ENCODE measurements at places on chromosomes 13 and 19.

DNA sequence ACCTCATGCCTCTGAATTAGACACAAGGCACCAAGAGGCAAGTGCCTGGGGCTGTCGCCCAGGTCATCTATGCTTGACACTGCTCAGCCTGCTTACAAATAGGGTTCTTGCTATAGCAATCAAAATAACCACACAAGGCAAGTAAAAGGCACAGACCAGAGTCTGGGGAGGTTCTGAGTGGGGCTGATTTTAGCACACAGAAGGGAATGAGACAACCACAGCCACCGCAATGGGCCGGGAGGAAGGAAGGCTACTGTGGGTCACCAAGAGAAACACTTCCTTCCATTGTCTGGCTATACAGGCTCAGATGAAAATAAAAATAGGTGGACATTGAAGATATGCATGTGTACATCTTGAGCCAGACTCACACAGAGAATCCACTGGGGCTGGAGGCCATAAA lies 159.1 kb downstream of the DLEU7 start:
- no peak for DNase-seq

- DNase-seq = no peak
Observed at GRCh38 chr13:77544758-77545338, 9.3 kb downstream of the SCEL start.

DNA sequence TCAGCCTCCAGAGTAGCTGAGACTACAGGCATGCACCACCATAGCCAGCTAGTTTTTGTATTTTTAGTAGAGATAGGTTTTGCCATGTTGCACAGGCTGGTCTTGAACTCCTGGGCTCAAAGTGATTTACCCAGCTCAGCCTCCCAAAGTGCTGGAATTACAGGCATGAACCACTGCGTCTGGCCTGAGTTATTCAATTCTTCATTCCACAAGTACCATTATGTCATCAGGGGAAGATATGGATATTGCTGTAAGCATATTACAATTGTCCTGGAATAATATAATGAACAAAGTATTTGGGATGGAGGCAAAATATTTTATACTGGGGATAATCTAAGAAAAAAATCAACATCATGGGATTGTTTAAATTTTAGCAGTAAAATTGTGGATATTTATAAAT lies 646.0 kb upstream of the SLITRK6 start:
- DNase-seq = no peak

DNA sequence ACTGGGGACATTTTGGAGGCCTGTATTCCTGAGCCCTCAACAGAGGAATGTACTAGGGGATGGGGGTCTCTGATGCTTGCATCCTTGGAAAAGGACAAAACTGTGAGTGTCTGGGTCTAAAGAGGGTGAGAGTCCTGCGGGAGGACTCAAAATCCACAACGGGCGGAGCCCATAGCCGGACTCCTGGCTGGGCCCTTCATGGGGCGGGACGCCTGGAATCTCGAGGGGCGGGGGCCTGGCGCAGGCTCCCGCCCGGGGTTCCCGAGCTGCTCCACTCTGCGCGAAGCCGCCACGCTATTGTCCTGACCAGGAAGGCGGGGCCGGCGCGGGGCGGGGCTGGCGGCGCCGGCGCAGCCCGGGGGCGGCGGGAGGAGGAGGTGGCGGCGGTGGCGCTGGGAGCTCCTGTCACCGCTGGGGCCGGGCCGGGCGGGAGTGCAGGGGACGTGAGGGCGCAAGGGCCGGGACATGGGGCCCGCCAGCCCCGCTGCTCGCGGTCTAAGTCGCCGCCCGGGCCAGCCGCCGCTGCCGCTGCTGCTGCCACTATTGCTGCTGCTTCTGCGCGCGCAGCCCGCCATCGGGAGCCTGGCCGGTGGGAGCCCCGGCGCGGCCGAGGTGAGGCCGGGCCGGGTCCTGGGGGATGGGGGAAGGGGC lies at the start of gene APLP1:
APLP1 (plus strand) TSS at position 403 of the 651 bp plus-strand sequence; CDS start at position 466, 63 bp downstream.
- DNase-seq = peak; percentile 44

GRCh38 chr13:93535251-93535650 lies 308.6 kb downstream of the GPC6 start:
- DNase-seq = no peak

GRCh38 chr13:99978799-99979452 lies 2.7 kb upstream of the ZIC2 start:
- no peak for DNase-seq

DNA sequence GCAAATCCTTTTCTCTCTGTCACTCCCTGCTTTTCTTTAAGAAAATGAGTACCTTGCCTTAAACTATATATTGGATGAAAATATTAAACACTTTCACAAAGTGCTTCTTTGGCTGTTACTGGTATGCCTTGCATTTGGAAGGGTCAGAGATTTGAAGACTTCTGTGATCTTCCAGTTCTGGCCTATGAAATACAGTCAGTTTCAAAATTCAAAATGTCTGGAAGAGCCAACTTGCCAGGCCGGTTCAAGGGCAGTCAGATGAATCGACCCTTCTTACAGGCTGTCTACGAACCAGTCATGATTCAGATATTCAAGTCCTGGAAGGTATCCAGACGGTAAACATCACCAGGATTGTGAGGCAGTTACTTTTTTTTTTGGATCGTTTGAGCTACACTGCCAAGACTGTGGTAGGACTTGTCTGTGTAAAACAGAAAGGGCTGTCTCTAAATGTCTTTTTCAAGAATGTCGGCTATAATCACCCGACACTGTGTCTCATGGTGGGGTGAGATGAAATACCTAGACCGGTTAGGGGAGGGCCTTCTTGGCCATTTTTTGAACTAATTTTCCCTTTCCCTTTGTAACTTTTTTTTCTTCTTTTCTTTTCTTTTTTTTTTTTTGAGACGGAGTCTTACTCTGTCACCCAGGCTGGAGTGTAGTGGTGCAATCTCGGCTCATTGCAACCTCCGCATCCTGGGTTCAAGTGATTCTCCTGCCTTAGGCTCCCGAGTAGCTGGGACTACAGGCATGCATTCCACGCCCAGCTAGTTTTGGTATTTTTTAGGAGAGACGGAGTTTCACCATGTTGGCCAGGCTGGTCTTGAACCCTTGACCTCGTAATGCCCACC lies 11.2 kb downstream of the ACTN4 start:
- DNase-seq = no peak

DNA sequence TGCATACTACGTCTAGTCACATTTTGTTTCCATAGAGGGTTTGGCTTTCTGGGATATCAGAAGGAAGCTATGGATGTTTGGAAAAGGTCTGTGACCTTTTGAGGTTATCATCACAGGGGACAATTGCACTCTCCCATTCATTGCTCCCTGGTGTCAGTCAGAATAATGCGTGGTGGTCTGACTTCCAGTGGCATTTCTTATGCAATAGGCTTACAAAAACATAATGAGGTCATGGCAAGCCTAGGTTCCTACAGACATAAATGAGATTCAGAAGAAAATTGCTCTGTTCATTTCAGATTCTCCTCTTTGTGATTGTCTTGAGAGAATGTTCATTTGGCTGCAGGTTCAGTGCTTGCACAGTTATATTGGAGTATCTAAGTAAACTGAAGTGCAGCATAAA lies 54.6 kb downstream of the ARHGAP35 start:
- no peak for DNase-seq

GRCh38 chr13:30339738-30340330 lies 32.5 kb upstream of the KATNAL1 start:
- DNase-seq = no peak

DNA sequence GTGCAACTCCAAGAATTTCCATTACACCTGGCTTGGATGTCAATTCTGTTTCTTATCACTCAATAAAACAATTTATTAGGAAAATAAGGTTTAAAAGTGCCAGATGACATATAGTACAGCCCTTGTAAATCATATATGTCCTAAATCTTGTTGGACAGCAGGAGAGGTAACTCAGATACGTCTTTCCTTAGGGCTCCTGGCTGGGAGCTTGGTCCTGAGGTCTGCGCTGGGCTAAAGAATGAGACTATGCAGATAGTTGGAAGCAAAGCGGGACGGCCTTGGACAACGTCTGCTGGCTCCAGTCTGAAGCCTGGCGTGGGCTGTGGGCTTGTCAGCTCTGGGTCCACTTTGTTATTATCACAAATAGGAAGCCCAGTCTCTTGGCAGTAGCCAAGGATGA lies 377.0 kb downstream of the DLEU7 start:
- no peak for DNase-seq

DNA sequence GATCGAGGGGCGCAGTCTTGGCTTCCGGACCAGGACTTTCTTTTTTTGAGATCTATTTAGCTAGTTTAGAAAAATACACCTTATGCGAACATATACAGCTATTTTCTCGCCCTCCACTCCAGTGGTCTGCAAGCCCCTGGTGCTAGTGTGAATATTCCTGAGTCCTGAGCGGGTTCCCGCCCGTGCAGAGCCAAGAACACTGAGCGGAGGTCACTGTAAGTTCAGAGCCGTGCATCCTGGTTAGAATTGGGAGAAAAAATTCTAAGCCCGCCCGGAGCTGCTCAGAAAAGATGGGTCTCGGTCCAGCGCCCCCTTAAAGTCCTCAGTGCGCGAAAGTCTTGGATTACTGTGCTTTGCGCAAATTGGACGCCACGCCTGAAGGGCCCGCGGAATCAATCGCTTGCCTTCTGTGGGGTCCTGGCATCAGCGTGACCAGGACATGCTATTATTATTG lies 117.7 kb downstream of the KCNRG start:
- no peak for DNase-seq

DNA sequence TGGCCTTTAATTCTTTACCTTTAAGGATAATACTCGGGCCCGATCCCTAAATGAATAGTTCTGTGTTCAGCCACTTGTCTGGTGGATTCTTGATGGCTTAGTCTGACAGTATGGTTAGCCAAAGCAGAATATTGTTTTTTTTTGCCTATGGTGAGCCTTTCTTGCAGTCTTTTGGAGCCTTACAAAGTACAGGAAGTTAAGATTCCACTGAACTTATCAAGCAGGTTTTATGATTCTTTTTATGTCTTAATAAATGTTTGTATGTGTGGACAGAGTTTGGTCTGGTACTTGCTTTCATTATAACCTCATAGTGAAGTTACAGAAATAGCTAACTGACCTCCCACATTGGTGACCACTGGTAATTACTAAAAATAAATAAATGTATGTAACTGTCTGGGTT lies 17.1 kb downstream of the PCCA start:
- DNase-seq = no peak

DNA sequence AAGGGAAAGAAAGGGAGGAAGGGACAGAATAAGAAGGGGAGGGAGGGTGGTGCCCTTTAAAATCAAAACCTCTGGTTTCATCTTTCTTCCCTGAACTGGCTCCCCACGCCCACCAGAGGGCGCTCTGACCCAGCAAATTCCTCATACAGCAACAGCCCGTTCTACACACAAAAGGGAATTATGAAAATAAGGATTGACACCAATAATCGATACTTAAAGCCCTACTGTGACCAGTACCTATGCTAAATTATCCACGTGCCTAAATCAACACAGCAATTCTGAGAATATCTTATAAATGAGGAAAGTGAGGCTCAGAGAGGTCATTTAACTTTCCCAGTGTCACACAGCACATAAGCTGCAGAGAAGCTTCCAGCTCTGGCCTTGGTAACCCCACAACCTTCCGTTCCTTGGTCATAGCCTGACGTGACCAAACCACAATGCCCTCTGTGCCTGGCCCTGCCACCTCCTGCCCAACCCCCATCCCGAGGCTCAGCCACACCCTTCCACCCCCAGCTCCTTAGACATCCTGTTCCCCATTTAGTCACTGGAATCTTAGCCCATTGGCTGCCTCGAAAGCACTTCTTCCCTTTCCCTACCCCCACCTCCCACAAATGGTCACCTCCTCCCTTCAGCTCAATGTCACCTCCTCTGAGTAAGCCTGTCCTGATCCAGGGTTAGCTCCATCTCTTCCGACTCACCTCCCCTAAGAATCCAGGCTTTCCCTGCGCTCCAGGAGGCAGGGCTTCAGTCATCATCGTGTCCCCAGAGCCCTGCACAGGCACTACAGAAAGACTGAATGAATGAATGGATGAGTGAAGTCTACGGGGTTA lies 34.2 kb upstream of the PNMA8B start:
- peak; percentile 72 for DNase-seq

GRCh38 chr13:58712191-58712590 lies 1080.6 kb downstream of the PCDH17 start:
- no peak for DNase-seq

GRCh38 chr13:40231751-40232150 lies 434.7 kb downstream of the FOXO1 start:
- no peak for DNase-seq

GRCh38 chr19:1860821-1861598 lies 2.4 kb downstream of the KLF16 start:
- DNase-seq = no peak

DNA sequence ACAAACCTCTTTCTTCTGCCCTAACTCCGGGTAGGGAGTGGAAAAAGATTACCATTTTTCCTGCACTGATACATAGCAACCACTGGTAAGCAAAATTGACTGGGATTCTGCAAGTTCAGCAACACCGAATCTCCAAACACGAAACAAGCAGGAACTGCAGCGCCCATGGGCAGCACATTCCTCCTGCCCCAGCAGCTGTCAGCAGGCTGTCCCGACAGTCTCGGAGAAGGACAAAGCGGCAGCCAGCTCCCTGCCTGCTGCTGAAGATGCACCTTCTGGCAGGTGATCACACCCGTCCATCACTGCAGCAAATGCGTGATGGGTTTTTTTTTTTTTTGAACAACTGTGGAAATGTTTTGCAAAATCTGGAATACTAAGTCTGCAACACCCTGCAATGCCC lies 6.7 kb downstream of the TMTC4 start:
- DNase-seq = no peak

- DNase-seq = peak; percentile 83
Observed at GRCh38 chr19:13162724-13163608, 12.8 kb downstream of the IER2 start.

DNA sequence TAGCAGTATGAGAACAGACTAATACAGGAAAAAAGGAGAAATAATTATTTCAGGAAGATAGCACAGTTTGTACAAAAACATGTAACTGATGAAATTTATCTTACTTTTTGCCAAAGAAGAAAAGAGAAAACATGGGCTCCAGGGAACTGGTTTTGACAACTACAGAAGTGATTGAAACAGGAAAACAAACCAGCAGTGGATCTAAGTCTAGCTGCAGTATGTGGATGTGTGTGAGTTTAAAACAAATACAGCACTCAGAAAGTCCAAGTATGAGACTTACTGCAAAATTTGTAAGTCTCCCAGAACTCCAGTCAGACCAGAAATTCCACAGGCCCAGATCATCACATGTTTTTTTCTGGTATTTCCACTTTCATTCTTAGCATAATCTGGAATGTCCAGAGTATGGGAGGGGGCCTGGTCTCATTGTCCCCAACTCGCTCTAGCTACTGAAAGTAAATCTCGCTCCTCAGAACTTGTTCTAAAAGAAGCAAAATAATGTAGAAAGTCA lies 259.5 kb downstream of the NHLRC3 start:
- DNase-seq = no peak

All from CD4-positive, CD25-positive, alpha-beta regulatory T cell (primary cell).